GM12864 (cell line): ENCODE measurements at places on chromosomes 12 and 14.

DNA sequence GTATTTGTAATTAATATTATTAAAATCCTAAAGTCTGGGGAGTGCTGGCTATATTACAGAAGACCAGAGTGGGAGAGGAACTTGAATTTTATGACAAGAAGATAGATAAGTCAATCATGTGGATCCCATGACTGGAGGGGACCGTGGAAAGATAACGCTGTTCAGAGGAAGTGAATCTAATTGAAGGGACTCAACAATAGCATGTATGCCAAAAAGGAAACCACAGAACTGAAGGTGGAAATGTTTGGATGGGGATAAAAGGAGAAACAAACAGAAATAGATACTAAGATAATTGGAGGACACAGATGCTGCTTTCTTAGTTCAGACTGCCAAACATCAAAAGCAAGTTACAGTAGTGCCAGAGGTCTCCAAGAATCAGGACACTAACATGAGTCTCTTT lies 21.1 kb downstream of the OR6J1 start:
- no peak for DNase-seq

DNA sequence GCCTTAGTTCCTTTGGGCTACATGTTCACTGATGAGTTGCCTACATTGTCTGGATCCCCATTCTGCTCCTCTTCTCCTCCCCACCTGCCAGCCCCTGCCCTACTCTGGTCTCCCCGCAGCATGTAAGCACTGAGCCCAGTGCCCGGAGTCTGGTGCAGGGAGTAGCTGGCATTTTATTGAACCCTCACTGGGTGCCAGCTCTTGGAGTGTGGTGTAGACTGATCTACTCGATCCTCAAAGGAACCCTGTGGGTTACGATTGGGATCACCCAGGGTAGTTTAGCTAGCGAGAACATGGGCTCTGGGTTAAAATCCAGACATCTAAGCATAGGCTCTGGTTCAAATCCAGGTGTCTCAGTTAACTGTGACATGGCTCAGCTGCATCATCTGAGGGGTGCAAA lies 8.3 kb upstream of the SERPINA6 start:
- no peak for DNase-seq

GRCh38 chr14:85131226-85131922 lies 398.6 kb upstream of the FLRT2 start:
- DNase-seq = no peak

GRCh38 chr14:102811254-102811963 lies 34.2 kb downstream of the TRAF3 start:
- DNase-seq = no peak

DNA sequence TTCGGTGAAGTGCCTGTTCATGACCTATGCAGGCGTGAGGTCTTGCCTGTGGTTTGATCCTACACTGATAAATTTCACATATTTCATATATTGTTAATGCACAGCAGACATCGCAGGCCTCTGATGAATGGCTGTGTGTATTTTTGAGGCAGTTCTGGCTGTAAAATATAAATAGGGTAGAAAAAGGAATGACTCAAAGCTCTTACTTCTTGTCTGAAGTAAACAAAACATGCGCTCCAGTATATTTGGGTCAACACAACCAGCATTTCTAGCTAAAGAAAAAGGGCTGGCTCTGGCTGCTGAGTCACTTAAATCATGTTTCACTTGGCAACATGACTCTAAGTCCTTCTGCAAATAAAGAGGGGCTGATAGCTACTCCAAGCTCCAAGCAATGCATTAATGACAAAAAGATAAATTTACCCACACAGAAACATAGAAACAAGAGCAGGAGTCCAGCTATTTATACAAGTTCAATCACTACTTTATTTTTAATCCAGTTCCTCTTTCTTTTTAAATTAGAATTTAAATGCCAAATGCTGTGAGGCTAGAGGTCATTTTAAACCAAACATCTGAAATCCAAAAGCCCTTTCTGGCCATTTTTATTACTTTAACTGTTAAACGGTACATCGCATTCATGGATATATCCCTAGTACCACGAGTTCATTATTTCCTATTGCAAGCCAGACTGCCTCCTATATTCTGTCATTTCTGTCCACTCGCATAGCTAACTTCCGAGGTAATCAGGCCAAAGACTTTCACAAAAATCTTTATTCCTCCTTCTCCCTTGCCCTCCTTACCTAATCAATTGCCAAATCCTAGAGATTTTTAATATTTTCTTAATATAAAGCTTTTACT lies 54.3 kb upstream of the TMCC3 start:
- DNase-seq = no peak

- no peak for DNase-seq
Observed at GRCh38 chr12:106022568-106023012, 116.2 kb downstream of the NUAK1 start.

- no peak for DNase-seq
Observed at GRCh38 chr12:113095405-113095804, 38.9 kb downstream of the DTX1 start.

DNA sequence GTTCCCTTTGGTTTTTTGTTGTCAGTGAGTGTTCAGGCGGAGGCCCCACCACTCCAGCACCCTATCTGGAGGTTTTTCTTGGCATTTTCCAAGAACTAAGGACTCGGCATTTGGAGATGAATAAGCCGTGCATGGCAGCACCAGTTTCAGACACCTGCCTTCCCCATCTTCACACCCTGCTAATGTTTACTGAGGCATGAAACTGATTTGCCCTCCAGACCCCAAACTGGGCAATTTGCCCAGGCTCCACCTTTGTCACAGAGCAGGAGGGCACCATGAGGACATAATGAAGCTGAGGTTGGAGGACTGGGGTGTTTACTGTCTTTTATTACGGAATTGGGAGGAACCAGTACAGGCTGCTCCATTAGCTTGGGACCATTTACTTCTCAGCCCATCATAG lies 113.4 kb downstream of the LGMN start:
- no peak for DNase-seq

GRCh38 chr14:69318901-69319475 lies 59.0 kb downstream of the GALNT16 start:
- DNase-seq = no peak

DNA sequence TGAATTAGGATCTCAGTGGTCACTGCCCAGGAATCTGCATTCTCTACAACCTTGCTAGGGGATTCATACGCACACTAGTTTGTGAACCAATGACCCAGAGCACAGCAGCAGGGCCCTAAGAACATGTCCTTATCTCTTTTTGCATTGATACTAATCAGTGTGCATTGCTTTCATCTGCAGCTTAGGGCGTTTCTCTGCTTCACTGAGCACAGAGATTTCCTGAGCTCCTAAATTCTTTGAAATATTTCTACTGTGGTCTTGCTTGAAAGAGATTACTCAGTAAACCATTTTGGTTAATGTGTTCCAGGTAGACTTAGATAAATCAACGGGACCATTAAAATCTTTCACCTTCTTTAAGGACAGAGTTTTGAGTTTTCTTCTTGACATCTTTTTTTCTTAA lies 351.3 kb upstream of the KITLG start:
- DNase-seq = no peak

DNA sequence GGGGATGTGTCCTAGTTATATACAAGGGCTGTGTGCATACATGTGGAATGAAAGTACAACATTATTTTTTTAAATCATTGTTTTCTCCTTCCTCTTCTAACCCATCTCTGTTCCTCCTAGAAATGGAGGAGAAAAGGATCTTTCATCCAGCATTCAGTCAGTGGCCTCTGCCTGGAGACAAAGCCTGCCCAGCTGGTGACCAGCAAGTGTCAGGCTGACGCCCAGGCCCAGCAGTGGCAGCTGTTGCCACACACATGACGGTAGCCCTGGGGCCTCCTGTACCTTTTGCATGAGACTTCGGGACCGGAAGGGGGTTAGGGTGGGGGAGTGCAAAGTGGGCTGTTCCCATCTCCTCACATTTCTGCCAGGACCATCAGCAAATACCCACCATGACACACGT lies 46.2 kb downstream of the ERH start:
- DNase-seq = no peak

GRCh38 chr14:63542231-63542999 lies 762 bp downstream of the PPP2R5E start:
- DNase-seq = no peak

DNA sequence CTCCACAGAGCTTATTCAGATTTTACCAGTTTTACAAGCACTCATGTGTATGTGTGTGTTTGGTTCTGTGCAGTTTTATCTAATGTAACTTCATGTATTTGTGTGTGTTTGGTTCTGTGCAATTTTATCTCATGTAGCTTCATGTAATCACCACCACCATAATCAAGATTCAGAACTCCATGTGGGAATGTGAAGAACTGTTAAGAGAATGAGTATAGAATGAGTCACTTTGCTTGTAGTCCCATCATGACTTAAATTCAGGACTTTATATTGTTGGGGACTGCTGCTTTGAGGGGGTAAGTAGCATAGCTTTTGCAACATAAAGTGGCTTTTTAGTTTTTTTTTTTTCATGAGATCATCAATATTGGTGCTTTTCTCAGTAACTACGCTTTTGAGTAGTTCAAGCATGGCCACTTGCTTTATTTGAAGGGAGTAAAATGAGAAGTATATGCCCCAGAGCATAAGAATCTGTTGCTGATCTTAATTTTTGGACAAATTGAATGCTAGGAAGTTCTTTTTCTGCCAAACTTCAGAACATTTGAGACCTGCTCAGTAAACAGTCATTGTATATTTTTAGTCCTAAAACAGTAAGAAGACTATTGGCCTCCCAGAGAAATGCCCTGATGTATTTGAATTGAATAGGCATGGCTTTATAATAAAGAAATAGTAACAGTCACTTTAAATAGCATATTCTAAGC lies 28.8 kb downstream of the PROX2 start:
- DNase-seq = no peak

DNA sequence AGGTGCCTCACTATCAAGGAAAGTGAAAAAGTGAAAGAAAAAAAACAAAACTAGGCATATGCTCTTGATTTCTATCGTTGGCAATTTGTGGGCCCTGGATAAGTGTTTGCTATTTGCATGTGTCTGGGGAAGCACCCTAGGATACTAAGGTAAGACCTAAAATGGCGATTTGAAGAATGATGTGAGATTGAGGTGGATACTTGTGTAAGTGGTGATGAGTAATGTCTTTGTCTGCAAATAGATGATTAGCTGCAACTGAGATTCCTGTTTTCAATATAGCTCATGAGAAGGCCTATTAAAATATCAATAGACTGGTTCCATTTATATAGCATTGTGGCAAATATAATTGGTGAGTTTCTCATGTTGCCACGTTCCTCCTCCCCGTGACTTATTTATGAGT lies 261.7 kb downstream of the NEDD1 start:
- no peak for DNase-seq

DNA sequence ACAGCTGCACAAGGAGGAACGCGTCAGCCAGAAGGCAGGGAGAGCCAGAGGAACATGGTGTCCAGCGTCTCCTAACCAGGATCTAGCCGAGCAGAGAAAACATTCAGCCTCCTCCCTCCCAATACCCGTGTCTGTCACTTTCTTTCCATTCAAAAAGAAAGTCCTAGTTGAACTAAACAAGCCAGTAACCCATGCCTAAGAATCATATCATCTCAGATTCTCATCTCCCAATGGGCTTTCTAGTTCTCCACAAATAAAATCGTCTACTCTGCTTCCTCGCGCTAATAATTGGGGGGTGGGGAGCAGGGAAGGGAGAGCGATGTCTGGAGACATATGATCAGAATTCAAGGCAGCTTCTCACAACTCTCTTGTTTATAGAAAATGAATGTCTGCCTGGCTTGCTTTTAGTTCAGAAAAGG lies 7.4 kb downstream of the NKX2-1 start:
- no peak for DNase-seq

GRCh38 chr12:126899926-126900792 lies 1366.8 kb upstream of the TMEM132C start:
- no peak for DNase-seq

DNA sequence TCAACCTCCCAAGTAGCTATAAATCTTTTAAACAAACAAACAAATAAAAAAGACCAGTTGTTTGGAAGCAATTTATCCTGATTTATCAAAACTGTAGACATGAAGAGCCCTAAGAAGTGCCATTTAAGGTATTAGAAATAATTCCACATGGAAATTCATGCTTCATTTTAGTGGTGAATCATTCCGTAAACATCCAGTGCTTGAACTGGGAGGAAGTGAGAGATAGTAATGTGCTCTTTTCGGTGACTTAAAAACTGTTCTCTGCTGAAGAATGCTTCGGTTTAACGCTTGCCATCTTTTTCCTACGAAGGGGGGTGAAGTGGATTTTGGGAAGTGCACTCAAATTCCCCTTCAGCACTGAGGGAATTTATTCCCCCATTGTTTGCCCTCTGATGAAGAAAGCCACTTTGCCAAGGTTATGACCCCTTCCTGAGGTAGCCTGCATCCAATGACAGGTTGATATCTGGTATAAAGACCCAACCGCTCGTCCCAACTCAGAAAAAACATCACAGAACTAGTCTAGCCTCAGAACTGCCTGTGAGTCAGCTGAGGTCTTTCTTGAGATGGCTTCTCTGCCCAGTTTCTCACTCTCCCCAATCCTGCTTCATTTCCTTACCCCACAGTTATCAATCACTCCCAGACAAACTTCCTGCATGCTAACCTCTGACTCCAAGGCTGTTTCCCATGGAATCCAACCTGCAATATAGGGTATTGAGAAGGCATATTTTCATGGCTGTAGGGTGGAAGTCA lies 244.1 kb downstream of the AEBP2 start:
- DNase-seq = no peak

GRCh38 chr12:111971800-111972199 lies 41.2 kb downstream of the TMEM116 start:
- no peak for DNase-seq

DNA sequence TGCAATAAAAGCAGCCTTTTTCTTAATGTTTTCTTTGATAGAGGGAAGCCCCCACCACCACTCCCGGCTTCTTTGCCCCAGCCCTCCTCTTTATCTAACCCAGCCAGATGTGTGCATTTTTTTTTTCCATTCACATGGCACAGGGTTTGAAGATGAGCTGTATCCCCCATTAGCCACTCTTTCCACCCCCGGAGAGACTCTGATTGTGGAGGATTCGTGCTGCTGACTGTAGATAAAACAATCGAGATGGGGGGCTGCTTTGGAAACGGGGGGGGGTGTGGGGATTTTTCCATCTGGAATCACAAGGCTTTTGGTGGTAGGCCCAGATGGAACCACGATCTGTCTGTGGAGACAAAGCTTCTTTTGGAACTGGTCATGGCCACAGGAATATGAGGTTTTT lies 46.2 kb upstream of the VASH1 start:
- DNase-seq = no peak

GRCh38 chr14:97077253-97077653 lies 280.1 kb downstream of the VRK1 start:
- no peak for DNase-seq

DNA sequence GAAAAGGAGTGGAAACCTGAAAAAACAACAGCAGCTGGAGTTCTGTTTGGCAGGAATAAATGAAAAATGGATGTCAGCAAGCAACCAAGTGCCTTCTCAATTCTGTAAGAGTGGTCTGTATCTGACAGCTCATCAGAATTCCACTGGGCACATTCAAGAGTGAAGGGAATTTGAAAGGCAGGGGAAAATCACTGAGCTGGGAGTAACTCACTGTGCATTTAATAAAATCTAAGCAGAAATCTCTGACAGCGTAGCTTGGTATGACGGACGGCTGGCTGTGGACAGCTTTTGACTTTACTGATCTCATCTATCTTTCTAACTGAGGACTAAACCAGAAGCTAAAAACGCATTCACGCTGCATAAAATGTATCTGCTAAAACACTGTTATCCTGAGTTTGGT lies 153.4 kb downstream of the RIMBP2 start:
- DNase-seq = no peak
